ENCODE measurements at places on chromosomes 4 and X. TPM values are rescaled to one million over a fixed set of nuclear protein-coding genes. Genes with fewer than 3 reads are reported as not detected.

DNA sequence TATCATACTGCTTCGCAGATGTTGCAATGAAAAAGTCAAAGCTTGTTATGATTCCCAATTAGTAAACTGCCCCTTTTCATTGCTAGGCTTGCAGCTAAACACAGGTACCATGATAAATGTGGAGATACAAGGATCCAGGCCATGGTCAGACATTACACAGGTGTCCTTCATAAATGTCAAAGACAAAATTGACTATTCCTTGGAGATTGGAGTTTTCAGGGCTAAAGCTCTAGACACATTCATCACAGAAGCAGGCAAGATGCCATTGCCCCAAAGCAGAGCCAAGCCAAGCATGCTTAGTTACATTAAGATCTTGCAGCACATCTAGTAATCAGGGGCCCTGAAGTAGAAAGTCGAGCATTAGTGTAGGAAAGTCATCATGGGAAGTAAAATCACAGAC is 111.3 kb upstream of the INTU start:
- no peak for DNase-seq

PRRG3 gene
- total RNA-seq: 0.41 TPM

GRCh38 chr4:40486534-40486933 is 143.1 kb downstream of the RBM47 start:
- no peak for DNase-seq

DNA sequence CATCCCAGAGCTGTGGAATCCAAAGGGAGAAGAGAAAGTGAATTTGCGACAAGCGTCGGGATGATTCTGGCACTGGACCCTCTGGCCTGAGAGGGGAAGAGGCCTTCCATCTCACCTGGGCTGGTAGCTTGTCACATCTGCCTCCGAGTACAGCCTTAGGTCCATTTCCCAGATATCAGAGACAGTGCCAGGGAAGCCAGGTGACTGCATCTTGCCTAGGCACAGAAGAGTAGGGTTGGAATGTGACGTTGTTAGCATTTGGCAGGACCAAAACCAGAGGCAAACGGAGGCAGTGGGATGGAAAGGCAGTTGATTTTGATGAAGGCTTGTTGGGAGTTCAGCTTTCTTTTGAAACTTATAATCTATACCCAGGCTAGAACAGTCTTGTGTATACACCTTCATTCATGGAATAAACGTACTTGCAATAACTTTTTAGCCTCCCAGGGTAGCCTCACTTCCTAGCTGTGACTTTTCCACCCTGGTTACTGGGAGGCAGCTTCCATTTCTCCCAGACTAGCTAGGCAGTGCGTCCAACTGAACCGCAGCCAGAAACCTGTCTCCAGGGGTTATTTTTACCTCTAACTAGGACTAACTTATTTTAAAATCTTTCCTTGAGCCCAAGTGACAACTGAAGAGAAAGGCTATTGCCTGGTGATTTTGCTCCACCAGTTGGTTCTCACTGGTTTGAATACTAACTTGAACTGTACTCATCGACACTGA is 5.9 kb downstream of the SOD3 start:
- DNase-seq: no peak

KDR gene
- total RNA-seq: 2.0 TPM

USP17L12 gene
- not detected for total RNA-seq

UGT2B11 gene
- total RNA-seq: not detected

DNA sequence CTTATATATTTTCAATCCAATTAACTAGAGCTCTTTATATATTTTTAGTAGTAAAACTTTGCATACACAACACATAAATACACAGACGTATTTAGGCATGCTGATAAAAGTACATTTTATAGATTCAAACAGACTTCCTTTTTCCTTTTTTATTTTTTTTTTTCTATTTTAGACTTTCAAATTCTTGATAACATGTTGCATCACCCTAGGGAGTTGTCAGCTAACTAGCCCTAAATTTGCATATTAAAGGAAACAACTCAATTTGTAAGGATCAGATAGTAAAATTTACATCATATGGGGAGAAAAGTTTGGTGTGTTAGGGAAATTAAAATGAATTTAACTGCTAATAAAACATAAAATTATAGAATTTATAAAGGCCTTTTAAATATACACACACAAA is 47.4 kb upstream of the APOOL start:
- DNase-seq: no peak

- DNase-seq: no peak
These were observed 201.8 kb upstream of the LEF1 start for GRCh38 chr4:108370291-108371141.

GRCh38 chr4:144901141-144901540 is 196.9 kb downstream of the ANAPC10 start:
- no peak for DNase-seq

DNA sequence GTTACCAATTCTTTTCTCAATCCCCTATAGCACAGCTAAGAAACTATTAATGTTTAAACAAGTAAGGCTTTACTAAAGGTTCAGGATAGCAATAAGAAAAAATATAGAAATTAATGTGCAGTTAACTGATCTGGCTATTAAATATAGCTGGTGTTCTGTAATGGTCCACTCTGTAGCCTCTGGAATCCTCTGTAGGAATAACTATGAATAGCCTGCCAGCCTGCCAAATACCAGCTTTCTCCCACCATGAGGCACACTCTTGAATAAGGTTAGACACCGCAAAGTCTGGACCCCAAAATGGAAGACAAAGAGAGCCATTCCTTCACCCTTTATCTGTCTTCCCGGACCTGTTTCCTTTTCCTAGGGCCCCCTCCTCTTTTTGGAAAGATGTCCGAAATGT is 30.6 kb downstream of the CEP44 start:
- no peak for DNase-seq

PPP2R2C gene
- total RNA-seq: 76.3 TPM

BGN gene
- total RNA-seq: 20.3 TPM

DNA sequence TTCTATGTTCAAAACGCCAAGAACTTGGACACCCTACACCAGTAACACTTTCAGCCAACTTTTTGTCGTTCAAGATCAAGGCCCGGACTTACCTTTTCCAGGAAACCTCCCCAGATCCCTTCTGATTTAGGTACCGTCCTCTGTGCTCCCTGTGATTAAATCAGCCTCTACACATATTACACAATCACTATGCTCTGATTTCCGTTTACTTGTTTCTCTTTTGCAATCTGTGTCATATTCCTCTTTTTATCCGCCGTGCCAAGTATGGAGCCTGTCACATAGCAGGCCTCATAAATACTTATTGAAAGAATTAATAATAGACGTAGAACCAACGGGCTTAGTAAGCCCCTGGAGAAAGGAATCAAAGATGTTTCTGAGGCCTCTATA is 722 bp upstream of the TMEM33 start:
- DNase-seq: no peak

GRCh38 chr4:72666910-72667309 is 97.9 kb upstream of the ADAMTS3 start:
- no peak for DNase-seq

- no peak for DNase-seq
These were observed 25.4 kb upstream of the FAM47B start for GRCh38 chrX:34917146-34917545.

GRCh38 chr4:62260254-62260653 is 1060.1 kb downstream of the ADGRL3 start:
- no peak for DNase-seq

- no peak for DNase-seq
These were observed 386 bp upstream of the TMEM184C start for GRCh38 chr4:147616849-147617172.

GRCh38 chr4:103076747-103077347 is at the start of gene SLC9B2:
Gene SLC9B2 (minus strand): TSS chr4:103076761. CDS start chr4:103067550, 9,211 bp downstream.
- DNase-seq: no peak

- no peak for DNase-seq
These were observed at the start of gene SMARCA1 for GRCh38 chrX:129523079-129523911. Gene SMARCA1 (minus strand): TSS chrX:129523490. CDS start chrX:129523370, 120 bp downstream.

CNGA1 gene
- 1.1 TPM for total RNA-seq

DNA sequence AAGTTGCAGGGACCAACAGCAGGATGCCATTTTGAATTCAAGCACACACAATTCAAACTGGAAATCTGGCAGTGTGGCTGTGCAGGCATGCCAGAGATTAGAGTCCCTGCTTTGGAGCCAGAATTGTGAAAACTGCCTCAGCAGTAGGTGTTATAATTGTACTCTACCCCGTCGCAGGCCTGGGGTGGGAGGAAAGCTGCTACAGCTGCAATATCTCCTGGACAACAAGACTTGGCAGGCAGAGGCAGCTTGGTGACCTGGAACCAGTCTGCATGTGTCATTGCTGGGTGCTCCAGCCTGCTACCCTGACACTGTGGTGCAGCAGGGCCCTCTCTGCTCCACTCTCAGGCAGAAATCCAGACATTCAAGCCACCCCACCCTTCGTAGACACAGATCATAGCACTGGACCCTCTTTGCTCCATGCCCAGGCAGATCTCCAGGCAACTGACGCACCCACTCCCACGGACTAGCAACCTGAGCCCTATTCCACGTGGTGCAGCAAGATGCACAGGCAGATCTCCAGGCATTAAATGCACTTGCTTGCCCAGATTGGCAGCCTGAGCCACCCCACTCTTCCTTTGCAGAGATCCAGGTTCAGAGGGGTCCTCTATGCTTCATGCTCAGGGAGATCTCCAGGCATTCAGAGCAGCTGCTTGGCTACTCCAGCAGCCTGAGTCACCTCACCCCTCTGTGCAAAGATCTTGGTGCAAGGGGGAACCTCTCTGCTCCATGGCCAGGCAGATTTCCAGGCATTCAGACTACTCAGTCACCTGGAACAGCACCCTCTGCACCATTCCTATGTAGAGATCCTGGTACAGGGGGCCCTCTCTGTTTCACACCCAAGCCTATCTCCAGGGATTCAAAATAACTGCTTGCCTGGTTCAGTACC is 140.5 kb downstream of the LRBA start:
- DNase-seq: no peak

DNA sequence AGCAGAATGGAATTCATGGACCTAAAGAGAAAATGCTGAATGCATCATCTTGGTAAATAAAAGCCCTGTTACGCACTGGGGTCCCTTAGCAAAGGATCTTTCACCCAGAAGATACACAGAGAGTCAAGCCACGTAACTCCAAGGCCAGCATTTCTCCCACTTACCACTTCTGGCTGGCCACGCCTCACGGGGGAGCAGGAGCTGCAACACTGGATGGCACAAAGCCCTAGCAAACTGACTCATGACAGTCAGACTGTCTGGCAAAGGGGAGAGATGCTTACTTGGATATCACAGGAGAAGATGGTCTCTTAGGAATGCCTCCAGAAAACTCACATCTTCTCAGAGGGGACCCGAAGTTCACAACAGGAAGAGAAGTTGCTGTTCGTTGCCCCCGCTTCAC is 51.4 kb upstream of the BCLAF3 start:
- DNase-seq: no peak

DNA sequence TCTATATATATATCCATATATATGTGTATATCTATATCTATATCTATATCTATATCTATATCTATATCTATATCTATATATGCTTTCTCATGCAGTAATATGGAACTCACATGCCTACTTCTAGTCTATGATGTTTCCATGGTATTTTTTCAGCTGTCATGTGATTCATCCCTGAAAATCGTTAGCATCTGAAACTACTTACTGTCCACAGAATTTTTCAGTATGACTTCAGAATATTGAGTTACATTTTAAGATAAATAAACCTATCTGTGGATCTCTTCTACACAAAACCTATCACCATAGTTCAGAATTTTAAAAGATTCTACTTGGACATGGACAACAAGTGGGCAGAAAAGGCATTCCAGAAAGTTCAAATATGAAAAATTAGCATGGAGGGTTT is 855.1 kb upstream of the INTU start:
- no peak for DNase-seq

HSFX4 gene
- total RNA-seq: not detected
